Cerebellar nuclear complex (tissue), 1 donor: ENCODE measurements at places on chromosomes 6 and 20.

- DNase-seq = no peak
Observed at GRCh38 chr6:12804952-12805645, 88.5 kb downstream of the PHACTR1 start.

GRCh38 chr20:35547329-35547728, 5.5 kb downstream of the ERGIC3 start:
- DNase-seq = no peak

GRCh38 chr6:38715016-38715689, at the start of gene DNAH8:
DNAH8 (plus strand) TSS chr6:38715311; CDS start chr6:38722810, 7,499 bp downstream.
- no peak for DNase-seq

GRCh38 chr6:44590471-44590870, 203.0 kb downstream of the CDC5L start:
- DNase-seq = no peak

GRCh38 chr6:53100561-53100960, 35.4 kb downstream of the FBXO9 start:
- no peak for DNase-seq

DNA sequence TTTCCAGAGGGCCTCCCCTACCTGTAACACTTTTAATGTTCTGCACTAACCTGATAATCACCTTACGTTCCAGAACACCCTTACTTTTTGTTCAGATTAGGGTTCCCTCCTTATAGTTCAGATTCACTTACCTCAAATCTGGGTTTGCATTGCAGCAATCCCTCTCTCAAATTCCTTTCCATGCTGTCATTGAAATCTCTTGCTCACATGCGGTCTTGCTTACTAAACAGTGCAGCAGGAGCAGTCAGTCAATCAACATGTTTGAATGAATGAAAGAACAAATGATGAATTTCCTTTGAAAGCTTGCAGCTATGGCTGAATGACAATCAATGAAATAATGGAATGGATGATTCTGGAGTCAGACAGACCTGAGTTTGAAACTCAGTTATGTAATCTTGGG, 200.1 kb downstream of the HIVEP2 start:
- no peak for DNase-seq

- DNase-seq = no peak
Observed at GRCh38 chr6:13467216-13467600, 20.2 kb downstream of the GFOD1 start.

DNA sequence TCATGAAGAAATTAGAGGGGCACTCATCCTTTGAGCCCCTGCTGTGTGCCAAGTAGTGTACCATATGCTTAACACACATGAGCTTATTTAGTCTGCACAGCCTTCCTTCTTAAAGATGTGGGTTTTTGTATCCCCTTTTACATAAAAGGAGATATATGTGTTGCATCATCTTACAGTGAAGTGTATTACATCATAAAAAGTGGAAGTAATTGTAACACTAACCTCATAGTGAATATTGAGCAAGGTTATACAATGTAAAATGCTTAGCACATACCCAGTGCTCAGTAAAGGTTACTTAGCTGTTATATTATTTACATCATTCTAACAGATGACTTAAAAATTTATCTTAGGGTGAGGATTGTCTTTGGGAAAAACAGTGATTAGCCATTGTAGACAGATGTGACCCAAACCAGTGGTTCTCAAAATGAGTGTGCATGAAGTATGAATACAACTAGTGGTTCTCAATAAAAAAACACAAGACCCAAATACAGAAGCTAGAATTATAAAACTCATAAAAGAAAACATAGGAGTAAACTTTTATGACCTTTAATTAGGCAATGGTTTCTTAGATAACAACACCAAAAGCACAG, 3.8 kb upstream of the PIGU start:
- DNase-seq = no peak

DNA sequence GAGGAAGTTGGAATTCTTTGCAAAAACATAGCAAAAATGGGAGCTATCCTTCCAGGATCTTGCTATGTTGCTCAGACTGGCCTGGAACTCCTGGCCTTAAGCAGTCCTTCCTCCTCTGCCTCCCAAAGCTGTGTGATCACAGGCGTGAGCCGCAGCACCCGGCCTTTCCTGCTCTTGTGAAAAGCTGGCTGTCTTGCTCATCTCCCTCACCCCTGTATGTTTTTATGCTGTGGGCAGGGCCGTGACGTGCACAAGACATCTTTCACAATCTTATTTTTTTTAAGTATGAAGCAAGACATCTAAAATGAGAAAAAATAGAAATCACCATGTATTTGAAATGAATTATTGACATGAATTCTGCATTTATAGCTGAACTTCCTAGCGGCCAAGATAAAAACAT, 110.4 kb downstream of the SAMD5 start:
- no peak for DNase-seq

- no peak for DNase-seq
Observed at GRCh38 chr6:107642095-107642860, 152.4 kb downstream of the SOBP start.

DNA sequence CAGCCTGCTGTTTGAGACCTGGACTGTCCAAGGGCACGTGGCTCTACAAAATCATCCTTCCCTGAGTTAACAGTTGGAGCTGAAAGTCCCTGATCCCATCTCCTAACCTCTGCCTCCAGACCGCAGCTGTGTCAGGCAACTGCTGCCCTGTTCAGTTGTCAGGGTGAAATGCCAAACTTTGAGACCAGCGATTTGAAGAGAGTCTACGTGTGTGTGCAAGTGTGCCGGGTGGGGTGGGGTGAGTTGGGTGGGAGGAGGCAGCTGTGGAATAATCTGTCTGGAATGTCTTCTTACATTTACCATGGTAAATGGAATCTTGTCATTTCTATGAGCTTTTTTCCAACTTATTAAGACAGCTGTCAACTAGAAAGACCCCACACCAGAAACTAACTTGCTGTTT, 81.0 kb upstream of the FAM8A1 start:
- DNase-seq = no peak

GRCh38 chr6:119148098-119148824, 69.8 kb upstream of the FAM184A start:
- no peak for DNase-seq

- DNase-seq = no peak
Observed at GRCh38 chr6:111565326-111566221, 40.1 kb downstream of the TRAF3IP2 start.

GRCh38 chr6:165694296-165694695, 31.3 kb upstream of the PDE10A start:
- no peak for DNase-seq

- no peak for DNase-seq
Observed at GRCh38 chr6:100459592-100460184, 5.0 kb downstream of the SIM1 start.

GRCh38 chr6:33516726-33517125, 62.4 kb downstream of the ZBTB9 start:
- no peak for DNase-seq

DNA sequence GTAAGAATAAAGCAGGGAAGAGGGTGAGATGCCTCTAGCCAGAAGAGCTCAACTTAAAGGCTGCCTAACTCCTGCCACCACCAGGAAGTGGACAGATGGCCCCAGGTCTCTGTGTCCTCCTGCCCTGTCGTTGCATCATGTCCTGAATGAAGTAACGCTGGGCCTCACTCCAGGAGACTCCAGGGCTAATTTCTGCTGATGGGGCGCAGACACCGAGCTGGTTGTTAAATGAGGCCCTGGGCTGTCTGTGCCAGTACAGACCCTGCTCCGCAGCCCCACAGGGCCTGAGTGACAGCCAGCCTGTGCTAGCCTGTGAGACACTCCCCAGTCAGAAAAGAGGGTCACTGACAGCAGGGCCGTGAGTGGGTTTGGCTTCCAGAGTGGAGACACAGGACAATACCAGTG, 6.5 kb downstream of the IP6K3 start:
- peak; percentile 92 for DNase-seq

DNA sequence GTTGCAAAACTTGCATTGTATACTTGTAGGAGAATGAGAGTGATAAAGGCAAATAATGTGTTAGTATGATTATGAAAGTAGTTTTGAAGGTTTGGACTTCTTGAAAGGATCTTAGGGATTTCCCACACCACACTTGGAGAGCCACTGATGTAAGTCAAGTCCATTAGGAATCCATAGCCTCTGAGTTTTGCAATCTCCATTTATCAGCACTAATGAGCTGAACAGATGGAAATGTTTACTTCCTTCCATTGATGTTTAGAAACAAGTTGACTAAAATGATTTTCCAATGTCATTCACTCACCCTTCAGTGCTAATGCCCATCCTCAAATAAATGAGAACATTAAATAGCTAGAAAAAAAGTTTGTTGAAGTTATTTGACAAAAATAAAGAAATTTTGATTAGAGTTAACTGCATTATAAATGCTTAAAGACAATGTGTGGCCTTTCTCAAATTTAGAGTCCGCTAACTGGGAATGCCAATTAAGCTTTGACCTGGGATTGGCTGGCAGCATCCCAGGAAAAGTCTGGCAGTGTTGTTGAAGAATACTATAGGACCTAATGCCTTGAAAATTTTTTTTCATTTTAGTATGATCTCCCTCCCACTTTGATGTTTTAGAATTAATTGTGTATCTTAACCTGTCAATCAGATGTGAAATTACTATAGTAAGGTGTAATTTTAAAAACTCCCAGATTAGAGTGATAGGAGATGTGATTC, 68.0 kb downstream of the SLC35F1 start:
- DNase-seq = no peak

DNA sequence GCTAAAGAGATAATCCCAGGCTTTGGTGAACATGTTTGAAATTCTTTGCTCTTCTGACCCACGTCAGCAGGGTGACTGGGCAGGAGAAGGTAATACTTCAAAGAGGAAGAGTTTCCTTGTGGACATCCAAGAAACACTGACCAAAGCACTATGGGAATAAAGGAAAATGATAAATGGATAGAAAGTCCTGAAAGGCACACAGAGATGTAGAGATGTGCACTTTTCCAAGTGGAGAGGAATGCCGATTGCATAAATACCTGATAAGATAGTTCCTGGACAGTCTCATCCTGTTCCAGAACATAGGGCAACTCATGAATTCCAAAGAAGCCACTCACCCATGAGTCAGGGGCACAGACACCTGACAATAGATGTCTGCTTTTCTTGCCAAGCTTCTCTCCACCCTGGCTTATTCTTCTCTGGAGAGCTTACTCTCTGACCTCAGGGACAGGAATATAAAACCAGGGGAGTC, 191.3 kb upstream of the FOXA2 start:
- DNase-seq = no peak

GRCh38 chr6:45584127-45584526, 206.4 kb upstream of the SUPT3H start:
- no peak for DNase-seq

GRCh38 chr6:165231177-165231576, 78.2 kb downstream of the C6orf118 start:
- DNase-seq = peak; percentile 84

GRCh38 chr6:163956571-163957407, 542.3 kb downstream of the QKI start:
- DNase-seq = no peak

GRCh38 chr6:26362836-26363220, 2.2 kb upstream of the BTN3A2 start:
- DNase-seq = no peak

GRCh38 chr20:29878281-29878741, 1379.2 kb upstream of the DEFB115 start:
- no peak for DNase-seq

- DNase-seq = no peak
Observed at GRCh38 chr6:141110481-141110880, 1022.2 kb upstream of the GJE1 start.

- no peak for DNase-seq
Observed at GRCh38 chr6:113805173-113805790, 51.9 kb upstream of the MARCKS start.

DNA sequence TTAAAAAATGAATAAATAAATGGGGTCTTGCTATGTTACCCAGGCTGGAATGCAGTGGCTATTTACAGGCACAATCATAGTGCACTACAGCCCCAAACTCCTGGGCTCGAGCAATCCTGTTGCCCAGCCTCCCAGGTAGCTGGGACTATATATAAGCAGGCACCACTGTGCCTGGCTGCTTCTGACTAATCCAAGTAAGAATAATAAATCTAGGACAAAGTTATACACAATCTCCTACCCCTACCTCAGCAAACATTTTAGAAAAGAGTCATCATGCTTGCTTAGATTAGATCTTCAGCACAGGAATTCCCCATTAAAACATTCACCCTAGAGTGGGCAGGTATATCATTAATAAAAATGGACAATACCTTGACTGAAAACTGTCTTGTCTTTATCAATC, 124.6 kb downstream of the REV3L start:
- no peak for DNase-seq

GRCh38 chr6:150747155-150747554, 118.3 kb upstream of the MTHFD1L start:
- no peak for DNase-seq

DNA sequence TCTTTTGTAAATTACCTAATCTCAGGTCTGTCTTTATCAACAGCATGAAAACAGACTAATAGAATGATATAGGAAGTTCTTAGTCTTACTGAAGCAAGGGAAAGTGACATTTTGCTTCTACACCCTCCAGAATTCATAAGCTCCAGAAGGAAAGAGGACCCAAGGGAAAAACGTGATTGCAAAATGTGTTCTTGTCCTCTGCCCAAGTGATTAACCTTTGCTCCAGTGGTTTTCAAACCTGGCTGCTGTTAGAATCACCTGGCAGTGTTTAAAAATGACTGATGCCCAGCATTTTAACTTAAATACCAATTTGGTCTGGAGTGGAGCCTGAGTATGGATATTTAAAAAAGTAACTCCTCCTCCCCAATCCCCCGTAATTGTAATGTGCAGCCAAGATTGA, 191.4 kb downstream of the SLC16A10 start:
- no peak for DNase-seq

- DNase-seq = no peak
Observed at GRCh38 chr6:100268326-100268725, 196.4 kb downstream of the SIM1 start.

- no peak for DNase-seq
Observed at GRCh38 chr6:132730560-132730959, 16.7 kb upstream of the VNN1 start.

GRCh38 chr20:51380401-51381385, 161.8 kb downstream of the NFATC2 start:
- no peak for DNase-seq

DNA sequence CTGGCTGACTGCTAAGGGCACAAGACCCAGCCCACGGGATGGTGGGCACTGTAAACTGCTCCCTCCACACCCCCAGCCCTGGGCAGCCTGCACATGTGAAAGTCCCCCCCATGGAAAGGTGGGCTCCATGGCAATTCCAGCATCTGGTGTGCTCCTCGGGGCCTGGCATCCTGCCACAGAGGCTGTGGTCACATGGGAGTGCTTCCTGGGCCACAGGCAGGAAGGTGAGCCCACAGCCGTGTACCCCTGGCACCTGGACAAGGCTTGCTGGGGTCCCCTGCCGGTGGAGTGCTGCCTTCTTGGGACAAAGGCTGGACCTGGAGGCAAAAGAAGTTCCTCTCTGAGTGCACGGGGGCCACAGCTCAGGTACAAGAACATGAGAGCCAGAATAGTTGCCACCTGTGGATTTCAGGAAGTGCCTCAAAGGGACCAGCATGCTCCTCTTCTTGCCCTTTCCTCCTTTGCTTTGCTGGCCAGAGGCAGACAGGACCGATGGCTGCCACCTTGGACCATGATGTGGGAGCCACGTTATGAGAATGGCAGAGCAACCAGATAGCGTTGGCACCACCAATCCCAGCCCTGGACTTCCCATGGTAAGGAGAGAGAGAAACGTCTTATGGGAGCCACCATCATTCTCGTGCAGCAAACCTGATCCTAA, 120.2 kb upstream of the MLN start:
- DNase-seq = no peak

- DNase-seq = no peak
Observed at GRCh38 chr6:56440551-56440981, 193.2 kb upstream of the COL21A1 start.
